ENCODE measurements at places on chromosomes 4 and X.

DNA sequence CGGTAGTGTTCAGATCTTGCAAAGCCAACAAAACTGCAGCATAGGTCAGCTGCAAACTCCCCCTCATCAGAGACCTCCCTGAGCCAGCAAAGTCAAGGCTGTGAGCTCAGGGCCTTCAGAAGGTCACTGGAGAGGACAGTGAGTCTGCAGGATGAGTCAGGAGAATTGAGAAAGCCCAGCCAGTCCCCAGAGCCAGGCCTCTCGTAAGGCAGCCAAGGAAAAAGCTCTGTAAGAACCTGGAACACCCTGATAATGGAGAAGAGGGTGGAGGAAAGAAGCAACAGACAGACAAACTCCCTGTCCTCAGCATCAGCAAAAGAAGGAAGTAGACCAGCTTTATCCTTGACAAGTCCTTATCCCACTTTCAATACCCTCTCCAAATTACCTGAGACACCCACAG is 33.0 kb downstream of the GRIA3 start:
- no peak for DNase-seq

DNA sequence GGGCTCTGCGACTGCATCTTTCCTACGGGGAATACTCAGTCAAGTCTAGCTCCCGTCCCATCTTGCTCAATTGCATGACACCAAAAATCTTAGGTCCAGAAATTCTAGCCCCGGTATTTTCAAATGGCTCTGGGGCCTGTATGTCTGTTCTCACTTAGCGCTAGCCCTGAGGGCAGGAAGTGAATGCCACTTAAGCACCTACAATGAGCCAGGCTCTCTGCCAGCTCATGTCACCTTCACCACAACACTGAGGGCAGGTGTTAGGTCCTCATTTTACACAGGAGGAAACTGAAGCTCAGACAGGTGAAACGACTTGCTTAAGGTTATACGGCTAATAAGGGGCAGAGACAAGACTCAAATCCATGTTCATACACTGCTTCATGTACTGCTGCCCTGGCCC is 282.8 kb downstream of the PPP1R2C start:
- DNase-seq, result no peak

- DNase-seq, result no peak
Measured at GRCh38 chr4:100841911-100842310, 324.1 kb upstream of the EMCN start.

DNA sequence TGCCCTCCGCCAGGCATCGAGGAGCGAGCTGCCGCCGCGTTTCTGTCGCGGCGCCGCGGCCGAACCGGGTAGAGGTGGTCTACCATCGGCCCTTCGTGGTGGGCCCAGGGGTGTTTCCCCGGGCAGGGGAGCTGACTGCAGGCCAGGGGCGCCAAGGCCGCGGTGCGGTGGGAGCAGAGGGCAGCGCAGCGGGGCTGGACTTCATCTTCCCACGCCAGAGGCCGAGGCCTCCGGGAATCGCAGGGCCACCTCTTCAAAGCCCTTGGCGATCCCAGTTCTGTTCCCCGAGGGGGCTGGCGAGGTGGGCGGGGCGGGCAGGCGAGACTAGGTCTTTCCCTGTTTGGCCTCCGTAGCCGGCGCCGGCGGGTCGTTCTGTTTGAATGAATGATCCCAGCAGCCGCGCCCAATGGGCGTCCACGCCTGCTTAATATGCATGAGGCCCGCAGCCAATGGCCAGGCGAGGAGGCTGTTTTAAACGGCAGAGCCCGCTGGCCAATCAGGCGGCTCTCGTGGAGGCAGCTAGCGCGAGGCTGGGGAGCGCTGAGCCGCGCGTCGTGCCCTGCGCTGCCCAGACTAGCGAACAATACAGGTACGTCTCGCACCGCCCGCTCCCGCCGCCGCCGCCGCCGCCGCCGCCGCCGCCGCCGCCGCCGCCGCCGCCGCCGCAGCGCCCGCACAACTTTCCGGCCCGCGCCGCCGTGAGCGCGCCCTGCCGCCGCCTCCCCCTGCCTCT is at the start of gene HMGB3:
TSS of gene HMGB3 (plus strand) at position 548 of the 733 bp plus-strand sequence. CDS start 2,265 bp downstream, outside the sequence.
- DNase-seq, result peak; percentile 62

- no peak for DNase-seq
Measured at GRCh38 chr4:106647451-106647850, 278.9 kb upstream of the GIMD1 start.

DNA sequence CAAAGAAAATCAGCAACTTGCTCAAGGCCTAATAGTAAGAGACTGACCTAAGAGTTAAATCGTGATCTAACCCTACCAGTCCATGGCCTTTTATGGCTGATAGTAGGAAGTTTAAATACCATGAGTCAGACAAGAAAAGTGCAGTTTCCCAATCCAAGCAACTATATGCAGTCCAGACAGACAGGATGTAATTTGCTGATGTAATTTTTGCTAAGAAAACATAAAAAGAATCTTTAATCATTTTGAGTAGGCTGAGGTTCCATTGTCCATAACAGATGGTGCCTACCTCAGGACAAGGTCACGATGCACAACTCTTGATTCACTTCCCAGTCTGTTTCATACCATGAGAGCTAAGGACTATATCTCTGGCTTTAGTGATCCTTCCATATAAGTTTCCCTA is 317.5 kb upstream of the GRIA3 start:
- peak; percentile 75 for DNase-seq

- DNase-seq, result no peak
Measured at GRCh38 chrX:154008521-154008920, 11.2 kb downstream of the IRAK1 start.

DNA sequence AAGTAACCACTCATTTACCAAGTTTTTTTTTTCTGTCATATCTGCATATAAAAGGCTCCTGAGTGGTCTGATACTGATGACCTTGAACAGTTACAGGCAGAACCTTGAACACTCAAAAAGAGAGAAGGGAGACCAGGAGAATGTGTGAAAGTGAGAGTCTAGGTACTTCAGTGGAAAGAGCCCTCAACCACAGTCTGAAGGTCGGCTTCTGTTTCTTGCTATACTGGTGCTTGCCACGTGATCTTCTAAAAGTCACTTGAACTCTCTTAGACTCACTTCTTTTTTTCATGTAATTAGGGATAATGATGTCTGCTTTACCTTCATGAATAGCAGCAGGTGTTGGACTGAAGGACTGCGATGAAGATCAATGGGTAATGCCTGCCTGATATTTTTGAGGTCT is 22.8 kb downstream of the GABRB1 start:
- DNase-seq, result no peak

DNA sequence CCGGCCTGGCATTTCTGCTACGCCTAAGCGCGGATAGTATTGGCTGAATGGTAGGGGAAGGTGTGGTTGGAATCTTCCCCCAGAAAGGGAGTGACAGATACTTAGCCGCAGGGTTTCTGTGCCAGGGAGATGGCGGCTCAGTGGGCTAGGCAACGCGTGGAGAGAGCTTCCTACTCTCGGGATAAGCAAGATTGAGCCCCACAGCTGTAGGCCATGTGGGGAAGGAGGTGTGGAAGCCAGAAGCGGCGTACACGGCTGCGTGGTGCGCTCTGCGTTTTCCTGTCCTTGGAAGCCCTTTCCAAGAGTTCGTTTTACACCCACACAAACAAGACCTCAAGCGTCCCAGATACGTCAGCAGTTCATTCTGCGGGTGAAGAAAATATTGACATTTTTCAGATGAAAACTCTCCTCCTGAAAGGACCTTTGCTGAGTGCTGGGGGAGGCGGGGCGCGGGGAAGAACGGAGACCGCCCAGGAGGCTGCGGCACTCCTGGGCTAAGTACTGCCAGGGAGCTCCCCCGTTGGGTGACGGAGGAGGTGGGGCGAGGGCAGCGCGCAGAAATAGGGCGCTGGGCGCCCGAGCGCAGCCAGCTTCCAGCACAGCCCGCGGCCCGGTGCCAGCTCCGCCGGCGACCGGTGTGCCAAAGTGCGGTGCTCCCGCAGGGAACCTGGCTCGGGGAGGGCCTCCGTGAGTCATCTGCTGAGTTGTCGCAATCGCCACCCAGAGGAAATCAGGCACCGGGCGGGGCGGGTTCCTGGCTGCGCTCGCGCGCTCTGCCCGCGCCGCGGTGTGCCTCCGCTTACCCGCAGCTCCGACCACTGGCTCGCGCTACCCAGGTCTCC is at the start of gene GPAT3:
TSS of gene GPAT3 (plus strand) at position 589 of the 842 bp plus-strand sequence. CDS start 515 bp downstream, outside the sequence.
- DNase-seq, result no peak

DNA sequence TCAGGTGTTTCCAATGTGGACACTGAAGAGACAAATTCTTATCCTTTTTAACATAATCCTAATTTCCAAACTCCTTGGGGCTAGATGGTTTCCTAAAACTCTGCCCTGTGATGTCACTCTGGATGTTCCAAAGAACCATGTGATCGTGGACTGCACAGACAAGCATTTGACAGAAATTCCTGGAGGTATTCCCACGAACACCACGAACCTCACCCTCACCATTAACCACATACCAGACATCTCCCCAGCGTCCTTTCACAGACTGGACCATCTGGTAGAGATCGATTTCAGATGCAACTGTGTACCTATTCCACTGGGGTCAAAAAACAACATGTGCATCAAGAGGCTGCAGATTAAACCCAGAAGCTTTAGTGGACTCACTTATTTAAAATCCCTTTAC is 18.6 kb downstream of the TLR7 start:
- DNase-seq, result no peak

DNA sequence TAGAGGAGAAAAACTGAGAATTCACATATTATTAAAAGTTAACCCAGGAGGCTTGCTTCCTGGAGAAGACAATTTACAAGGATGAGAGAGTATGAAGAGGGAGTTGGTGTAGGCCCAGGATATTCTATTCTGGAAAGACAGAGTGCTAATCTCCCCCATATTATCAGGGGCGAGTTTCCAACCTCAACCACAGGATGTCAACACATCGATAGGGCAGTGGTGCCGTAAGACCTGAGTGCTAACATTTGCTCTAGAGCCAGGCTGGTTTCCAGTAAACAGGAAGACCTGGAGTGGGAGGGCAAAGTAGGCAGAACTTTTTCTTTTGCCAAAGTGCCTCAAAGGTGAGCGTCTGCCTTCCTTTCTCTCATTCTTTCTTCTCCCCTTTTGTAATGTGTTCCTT is 2.8 kb upstream of the AWAT1 start:
- DNase-seq, result no peak

DNA sequence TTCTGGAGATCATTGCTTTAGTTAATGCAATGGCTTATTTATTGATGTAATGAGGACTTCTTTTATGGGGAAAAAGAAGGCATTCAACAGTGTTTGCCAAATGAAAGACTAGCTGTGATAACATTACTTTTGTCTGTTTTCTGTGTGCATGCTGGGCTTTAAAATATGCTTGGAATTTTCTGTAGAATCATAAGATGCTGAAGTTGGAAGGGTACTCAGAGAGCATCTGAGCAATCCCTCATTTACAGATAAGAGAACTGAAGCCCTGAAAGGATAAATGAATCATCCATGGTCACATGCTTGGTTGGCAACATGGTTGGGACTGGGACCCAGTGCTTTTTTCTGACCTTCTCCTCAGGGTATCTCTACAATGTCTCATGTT is 31.4 kb upstream of the PITX2 start:
- peak; percentile 40 for DNase-seq

DNA sequence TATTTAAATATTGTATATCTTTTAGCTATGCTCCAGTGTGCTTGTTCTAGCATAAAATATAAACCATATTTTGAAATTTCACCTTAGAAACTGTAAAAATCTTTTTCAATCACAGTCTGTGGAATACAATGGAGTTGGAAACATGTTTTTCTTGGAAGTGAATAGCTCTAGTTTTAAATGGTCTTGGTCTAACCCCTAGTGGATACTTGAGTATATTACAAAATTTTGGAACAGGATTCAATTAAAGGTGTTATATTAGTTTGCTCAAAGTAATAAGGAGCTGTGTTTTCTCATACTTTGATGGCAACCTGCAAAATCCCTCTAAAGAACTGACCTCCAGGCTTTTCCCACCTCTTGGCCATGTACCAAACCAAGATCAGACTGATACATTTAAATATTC is 48.2 kb downstream of the STK26 start:
- DNase-seq, result no peak

DNA sequence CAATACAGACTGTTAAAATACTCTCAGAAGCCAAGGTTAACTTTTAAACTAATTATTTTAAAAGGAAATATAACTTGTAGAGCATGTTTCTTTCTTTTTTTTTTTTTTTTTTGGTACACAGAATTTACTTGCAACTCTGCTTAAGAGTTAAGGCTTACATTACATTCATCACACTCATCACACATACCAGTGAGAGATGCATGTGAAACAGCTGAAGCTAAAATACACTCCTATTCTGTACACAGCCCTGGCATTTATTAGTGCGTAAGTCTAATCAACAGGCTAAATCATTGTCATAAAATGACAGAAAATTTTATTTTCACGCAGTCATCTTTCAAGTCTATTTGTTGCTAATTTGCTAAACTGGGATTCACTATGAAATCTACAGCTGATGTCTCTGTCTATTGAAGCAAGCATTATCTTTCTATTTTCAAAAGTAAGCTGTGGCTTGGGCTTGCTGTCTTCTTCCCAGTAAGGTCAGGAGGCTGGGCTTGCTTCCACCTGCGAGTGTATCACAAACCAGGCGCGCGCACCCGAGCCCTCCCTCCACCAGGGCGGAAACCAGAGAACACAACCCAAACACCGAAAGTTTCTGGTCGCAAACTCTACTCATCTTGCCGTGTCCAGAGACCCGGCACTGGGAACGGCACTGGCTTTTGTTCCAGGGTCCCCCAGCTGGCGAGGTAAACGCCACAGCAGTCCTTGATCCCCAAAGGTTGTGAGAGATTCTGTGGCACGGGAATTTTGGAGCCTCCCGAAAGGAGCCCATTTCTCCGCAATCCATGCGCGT is 3.9 kb downstream of the MAML3 start:
- no peak for DNase-seq

GRCh38 chr4:3352505-3352904 is 59.7 kb downstream of the RGS12 start:
- DNase-seq, result no peak

GRCh38 chrX:35664833-35665232 is 133.3 kb upstream of the MAGEB16 start:
- no peak for DNase-seq

DNA sequence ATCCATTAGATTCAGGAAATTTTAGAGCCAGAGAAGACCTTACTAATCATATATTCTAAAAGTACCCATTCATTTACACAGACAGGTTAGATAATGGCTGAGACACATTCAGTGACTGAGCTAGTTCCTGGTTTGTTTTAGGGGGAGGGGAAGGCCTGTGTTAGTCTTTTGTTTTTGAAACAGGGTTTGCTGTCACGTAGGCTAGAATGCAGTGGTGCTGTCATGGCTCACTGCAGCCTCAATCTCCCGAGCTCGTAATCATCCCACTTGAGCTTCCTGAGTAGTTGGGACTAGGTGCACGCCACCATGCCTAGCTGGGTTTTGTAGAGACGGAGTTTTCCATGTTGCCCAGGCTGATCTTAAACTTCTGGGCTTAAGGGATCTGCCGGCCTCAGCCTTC is 10.1 kb downstream of the RBPJ start:
- DNase-seq, result no peak
